Stimulated activated CD8-positive, alpha-beta memory T cell treated with anti-CD3 and anti-CD28 coated beads, Interleukin-7, amount 100 ng/mL, for 1 hour (primary cell): ENCODE measurements at places on chromosomes 2 and 18.

GRCh38 chr2:45289997-45290709 is 280.9 kb upstream of the SIX2 start:
- no peak for DNase-seq

GRCh38 chr18:22939649-22940048 is 6.5 kb downstream of the RBBP8 start:
- DNase-seq, result no peak

- no peak for DNase-seq
Observed at GRCh38 chr2:230360028-230360427, 33.0 kb downstream of the SP140L start.

DNA sequence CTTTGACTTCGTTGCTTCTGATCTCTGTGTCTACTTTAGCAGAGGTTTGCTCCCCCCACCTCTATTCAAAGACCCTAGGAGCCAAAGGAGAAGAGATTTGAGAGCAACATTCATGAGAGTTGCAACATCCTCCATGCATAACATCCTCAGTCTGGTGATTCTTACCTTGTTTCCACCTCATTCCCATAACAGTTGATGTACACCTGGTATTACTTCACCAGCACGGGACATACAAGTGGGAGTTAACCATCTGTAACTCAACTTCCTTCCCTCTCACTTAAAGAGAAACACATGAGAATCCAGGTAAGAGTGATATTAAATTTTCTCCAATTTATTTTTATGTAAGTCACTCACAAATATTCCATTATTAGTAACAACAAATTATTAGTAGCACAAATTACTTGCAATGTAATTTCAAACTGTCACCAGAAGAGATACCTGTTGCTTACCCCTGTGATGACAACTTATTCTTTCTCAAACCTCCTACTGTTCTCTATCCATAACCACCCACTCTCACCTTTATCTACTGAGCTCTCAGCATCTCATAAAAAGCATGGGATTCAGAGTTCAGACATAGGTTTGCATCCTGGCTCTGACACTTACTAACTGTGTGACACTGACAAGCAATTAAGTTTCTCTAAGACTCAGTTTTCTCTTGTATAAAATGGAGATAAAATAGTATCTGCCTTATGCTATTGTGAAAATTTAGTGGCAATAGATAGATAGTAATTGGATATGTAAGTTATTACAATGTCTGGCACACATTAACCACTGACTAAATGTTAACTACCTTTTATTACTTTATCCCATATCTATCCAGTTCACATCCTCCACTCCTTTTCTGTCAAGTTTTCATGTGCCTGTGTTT is 184.6 kb upstream of the SRD5A2 start:
- no peak for DNase-seq

GRCh38 chr2:27839022-27839618 is 51.1 kb downstream of the RBKS start:
- no peak for DNase-seq

DNA sequence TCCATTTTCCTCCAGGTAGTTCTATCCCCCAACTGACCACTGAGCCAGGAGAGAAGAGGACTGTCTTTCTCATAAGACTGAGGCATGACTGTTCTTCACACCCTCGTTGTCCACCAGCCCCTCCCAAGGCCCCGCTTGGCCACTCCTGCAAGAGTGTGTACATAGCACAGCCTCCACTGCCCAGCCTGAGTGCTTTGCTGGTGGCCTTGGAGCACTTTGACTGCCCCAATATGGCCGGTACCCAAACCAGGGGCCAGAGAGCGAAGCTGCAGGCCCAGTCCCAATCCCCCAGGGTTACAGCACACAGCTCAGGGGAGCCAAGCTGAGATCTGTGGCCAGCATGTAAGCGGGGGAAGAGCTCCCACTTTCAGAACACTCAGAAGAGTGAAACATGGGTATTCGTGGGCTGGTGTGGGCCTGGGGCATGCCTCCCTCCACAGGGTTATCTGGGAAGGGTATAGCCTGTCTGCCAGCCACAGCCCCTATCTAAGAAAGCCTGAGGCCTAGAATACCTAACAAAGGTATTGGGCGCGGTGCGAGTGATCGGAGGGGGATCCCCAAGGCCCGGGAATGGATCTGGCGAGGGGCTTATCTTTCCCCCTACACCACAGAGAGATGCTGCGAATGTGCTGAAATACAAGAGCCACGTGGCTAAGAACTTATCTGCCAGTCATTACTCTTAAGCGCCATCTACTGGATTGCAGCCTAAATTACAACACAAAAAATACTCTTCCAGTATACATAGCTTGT is 163.8 kb downstream of the WDPCP start:
- no peak for DNase-seq

DNA sequence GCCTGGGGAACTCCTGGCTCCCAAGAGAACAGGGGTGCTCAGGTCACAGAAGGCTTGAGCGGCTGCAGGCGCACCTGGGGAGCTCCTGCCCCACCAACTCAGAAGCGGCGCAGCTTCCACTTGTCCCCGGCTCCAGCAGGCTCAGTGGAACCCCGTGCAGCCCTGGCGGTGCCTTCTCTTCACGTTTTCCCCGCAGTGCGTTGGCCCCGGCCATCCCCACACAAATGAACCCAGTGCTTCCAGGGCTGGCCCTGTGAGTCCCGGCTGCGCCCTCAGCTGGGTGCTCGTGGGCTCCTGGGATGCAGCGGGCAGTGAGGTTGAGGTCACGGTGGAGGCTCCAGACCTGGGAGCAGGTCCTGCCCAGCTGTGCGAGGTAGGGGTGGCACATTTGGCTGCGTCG is 17.9 kb upstream of the MBD2 start:
- DNase-seq, result no peak

GRCh38 chr2:203510256-203510940 is 24.7 kb downstream of the RAPH1 start:
- DNase-seq, result no peak

DNA sequence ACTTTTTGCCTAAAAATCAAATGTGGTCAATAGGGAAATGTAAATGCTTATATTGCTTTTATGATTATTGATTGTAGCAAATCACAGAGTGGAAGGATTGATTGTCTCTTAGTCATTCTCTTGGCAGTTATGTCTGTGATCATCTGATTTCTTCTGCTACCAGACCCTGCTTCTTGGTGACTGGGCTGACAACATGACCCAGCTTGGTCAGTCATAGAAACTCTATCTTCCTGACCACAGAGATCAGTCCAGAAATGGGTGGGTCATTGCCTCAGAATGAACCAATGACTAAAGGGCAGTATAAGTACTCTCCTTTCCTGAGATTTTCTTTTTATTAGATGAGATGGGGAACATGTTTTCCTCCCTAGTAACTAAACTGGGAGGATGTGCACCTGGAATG is 87.6 kb downstream of the MAIP1 start:
- no peak for DNase-seq

- DNase-seq, result no peak
Observed at GRCh38 chr18:9708057-9708433, at the start of gene RAB31. Gene RAB31 (plus strand): TSS chr18:9708301. CDS start chr18:9708406, 105 bp downstream.

- no peak for DNase-seq
Observed at GRCh38 chr2:132037527-132038178, 124.1 kb downstream of the ANKRD30BL start.

- DNase-seq, result no peak
Observed at GRCh38 chr2:150047620-150048222, 439.7 kb downstream of the RND3 start.

- no peak for DNase-seq
Observed at GRCh38 chr18:76452357-76452756, 42.7 kb downstream of the ZNF516 start.

GRCh38 chr2:383178-383577 is 95.3 kb upstream of the ALKAL2 start:
- no peak for DNase-seq

- no peak for DNase-seq
Observed at GRCh38 chr2:136212426-136213378, 94.8 kb upstream of the CXCR4 start.

DNA sequence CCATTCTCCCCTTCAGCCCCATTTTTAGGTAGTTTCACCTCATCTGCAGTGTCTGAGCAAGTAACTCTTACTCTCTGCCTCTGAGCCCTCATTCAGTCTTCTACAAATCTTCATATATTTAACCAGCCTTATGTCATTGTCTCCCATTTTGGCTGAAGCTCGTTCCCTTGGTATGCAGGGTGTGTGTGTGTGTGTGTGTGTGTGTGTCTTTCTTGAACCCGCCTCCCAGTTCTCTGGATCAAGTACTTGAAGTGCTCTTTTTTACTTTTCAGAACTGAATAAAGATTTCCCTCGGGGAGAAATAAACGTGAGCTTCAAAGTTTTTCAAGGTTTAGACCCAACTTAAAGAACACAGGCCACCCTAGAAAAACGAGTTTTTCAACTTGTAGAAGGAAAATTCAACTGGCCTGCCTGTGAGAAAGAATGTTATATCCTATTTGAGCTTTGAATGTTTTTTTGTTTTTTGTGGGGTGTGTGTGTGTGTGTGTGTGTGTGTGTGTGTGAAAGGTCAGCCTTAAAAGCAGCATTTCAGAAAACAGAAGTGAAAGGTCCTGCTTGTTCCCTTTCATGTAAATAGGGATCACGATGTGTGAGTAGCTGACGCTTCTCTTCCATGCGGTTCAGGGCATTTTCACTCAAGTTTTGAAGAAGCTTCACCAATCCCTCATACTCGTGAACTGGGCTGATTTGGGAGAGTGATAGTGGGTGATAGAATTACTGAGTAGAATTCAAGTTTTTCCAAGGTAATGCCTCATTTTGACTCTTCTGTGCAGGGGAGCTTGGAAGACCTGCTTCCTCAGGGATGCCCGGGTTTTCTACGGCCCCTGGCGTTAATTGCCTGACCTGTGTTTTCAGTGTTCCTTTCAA is 50.6 kb upstream of the EML6 start:
- no peak for DNase-seq

- DNase-seq, result no peak
Observed at GRCh38 chr18:24631243-24632025, 171.0 kb downstream of the HRH4 start.

DNA sequence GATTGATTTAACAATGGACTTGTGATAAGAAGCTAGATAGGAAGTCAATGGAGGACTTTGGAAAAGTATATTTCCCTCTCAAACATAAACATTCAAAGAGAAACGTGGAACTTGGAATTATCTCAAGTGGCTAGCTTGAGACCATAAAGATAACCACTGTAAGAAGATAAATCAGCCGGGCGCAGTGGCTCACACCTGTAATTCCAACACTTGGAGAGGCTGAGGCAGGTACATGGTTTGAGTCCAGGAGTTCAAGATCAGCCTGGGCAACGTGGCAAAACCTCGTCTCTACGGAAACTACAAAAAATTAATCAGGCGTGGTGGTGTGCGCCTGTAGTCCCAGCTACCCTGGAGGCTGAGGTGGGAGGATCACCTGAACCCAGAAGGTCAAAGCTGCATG is 405.9 kb upstream of the ACVR2A start:
- DNase-seq, result no peak

GRCh38 chr2:102000813-102001766 is 9.3 kb downstream of the IL1R2 start:
- DNase-seq, result no peak

DNA sequence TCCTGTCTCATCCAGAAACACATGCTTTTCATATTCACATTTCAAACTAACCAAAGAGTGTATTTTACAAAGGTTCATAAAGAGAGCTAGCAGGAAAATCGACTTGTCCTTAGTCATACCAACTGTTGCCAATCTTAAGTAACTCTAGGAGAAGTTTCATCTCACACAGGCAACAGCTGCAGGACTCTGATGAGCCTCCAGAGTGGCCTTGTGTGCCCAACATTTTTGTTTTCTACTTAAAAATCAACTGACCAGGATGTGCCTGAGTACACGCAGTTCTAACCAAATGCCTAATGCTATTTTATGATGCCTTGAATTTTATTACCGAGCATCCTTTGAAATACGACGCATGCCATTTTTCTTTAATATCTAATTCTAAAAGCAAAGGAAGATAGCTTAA is 595.9 kb upstream of the LRRTM4 start:
- no peak for DNase-seq
